ENCODE measurements at places on chromosomes 16 and 17. TPM values are rescaled to one million over a fixed set of nuclear protein-coding genes. Genes with fewer than 3 reads are reported as not detected.

Gene KRT36
- not detected for total RNA-seq

Gene ZSCAN10
- not detected for total RNA-seq

Gene CRHR1
- not detected for total RNA-seq

Gene NAT9
- total RNA-seq = 48.9 TPM

Gene SP6
- under 0.01 TPM for total RNA-seq

Gene ADORA2B
- 5.2 TPM for total RNA-seq

Gene ALDH3A1
- total RNA-seq = not detected

Gene CFAP97D1
- total RNA-seq = not detected

Gene CCL7
- total RNA-seq = 0.28 TPM

Gene TBC1D26
- not detected for total RNA-seq

Gene NPIPA5
- not detected for total RNA-seq

Gene RAB11FIP4
- total RNA-seq = 1.1 TPM

Gene TMEM238L
- not detected for total RNA-seq

Gene ACSM2A
- not detected for total RNA-seq

Gene SPOP
- total RNA-seq = 56.9 TPM

Gene GINS2
- 13.4 TPM for total RNA-seq

Gene KRTAP3-1
- not detected for total RNA-seq

Gene ABI3
- 1.1 TPM for total RNA-seq

Gene CCL15
- not detected for total RNA-seq

Gene LGALS9B
- not detected for total RNA-seq

Gene MAF
- under 0.01 TPM for total RNA-seq

Gene ZG16
- not detected for total RNA-seq

Gene KRT32
- total RNA-seq = not detected

Gene SLX1B
- total RNA-seq = 8.3 TPM

Gene CDIP1
- total RNA-seq = 4.2 TPM

Gene CD79B
- not detected for total RNA-seq

Gene SLC47A1
- not detected for total RNA-seq

Gene NXN
- total RNA-seq = 52.5 TPM

Gene GNGT2
- total RNA-seq = 0.56 TPM

Gene EFCAB13
- 1.4 TPM for total RNA-seq

Gene KRT12
- not detected for total RNA-seq

Gene CA5A
- not detected for total RNA-seq

Gene SLC13A2
- not detected for total RNA-seq

Gene WNT9B
- total RNA-seq = not detected

Gene TEKT5
- total RNA-seq = not detected

Gene CES2
- total RNA-seq = 11.9 TPM

Gene CBLN1
- not detected for total RNA-seq

Gene RNF157
- total RNA-seq = 0.83 TPM

Gene SPATA22
- total RNA-seq = 0.28 TPM
